ENCODE measurements at places on chromosomes 6 and 20. TPM values are rescaled to one million over a fixed set of nuclear protein-coding genes. Genes with fewer than 3 reads are reported as not detected.

Gene CYP39A1
- 10.8 TPM for total RNA-seq

Gene KCNK16
- not detected for total RNA-seq

Gene NNAT
- 22.0 TPM for total RNA-seq

Gene MRPS18B
- 41.3 TPM for total RNA-seq

Gene PFDN4
- 41.3 TPM for total RNA-seq

Gene PTCHD4
- 2.1 TPM for total RNA-seq

Gene FNDC1
- 59.6 TPM for total RNA-seq

Gene GDAP1L1
- 0.20 TPM for total RNA-seq

DNA sequence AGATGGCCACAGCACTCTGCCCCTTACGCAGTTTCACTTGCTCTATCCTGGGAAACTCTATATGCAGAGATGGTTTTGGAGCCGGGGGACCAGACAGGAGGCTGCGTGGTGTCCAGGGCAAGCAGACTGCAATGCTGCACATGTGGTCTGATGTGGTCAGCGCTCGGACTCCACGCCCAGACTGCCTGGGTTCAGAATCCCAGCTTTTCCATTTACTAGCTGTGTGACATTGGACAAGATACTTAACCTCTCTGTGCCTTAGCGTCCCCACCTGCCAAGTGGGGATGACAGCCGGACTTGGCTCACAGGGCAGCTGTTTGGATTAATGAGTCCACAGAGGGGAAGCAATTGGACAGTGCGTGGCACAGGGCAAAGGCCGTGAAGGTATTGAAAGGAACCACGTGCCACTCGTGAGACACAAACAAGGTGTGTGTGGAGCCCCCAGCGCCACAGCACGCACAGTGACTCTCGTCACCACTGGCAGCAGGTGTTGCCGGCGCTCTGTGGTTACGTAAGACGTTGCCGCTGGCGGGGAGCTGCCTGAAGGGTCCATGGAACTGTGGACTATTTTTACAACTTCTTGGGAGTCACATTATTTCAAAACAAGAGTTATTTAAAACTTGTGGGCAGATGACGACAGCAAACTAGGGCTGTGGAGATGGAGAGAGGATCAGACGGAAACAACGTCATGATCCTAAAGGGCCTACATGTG lies 201.4 kb downstream of the PREX1 start:
- peak; percentile 34 for DNase-seq

DNA sequence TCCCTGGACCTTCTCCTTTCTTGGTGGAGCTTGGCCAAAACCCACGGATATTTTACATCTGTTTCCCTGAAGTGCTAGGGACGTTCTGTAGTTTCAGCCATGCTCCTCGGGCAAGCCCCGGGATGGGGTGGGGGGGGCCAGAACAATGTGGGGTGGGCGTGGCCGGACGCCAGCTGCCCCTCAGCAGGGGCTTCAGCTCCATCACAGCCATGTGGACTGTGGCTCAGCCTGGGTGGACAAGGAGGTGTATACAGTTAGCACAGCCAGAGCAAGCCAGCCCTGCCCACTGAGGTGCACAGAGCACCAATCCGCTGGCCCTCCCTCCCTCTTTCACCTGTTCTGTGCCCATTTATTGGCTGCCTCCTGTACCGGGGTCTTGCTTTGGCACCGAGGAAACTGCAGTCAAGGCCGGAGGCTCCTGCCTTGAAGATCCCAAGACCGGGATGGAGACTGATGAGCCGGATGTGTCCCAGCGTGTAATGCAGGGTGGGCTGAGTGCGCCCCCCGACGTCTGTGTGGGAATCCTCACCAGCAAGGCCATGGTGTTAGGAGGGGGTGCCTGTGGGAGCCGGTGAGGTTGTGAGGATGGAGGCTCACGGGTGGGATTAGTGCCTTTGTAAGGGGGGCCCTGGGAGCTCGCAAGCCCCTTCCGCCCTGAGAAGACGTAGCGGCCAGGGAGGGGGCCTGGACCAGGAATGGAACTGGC lies 28.0 kb downstream of the FRMD1 start:
- no peak for DNase-seq

GRCh38 chr6:104969785-104970581 lies 13.1 kb downstream of the LIN28B start:
- DNase-seq: no peak

GRCh38 chr6:49526598-49526997 lies 23.9 kb upstream of the C6orf141 start:
- DNase-seq: no peak

GRCh38 chr6:683742-684440 lies 9.0 kb downstream of the EXOC2 start:
- DNase-seq: peak; percentile 90

DNA sequence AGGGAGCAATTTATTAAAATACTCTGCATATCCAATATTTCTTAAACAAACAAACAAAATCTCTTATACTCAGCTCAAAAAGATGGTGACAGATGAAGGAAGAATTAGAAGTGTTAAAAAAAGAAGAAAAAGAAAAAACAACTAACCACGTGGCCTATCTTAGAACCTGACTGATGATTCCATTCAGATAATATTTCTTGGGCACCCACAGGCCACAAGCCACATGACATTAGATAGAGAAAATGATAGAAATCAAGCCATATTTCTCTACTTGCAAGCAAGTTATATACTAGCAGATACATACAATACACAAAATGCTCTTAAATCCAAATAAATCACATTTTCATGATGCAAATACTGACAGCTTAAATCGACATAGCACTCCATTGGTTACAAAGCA lies 14.5 kb upstream of the RAMACL start:
- no peak for DNase-seq

DNA sequence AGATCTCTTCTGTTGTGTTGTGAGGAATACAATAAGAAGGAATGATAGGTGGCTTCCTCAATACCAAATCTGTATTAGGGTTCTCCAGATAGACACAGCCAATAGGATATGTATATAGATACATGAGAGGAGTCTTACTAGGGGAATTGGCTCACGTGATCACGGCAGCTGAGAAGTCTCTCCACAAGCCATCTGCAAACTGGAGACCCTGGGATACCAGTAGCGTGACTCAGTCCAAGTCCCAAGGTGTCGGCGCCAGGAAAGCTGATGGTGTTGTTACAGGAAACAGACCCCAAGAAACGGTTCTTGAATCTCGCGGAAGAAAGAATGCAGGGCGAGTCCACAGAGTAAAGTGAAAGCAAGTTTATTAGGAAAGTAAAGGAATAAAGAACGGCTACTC lies 61.4 kb downstream of the SYTL3 start:
- DNase-seq: no peak

DNA sequence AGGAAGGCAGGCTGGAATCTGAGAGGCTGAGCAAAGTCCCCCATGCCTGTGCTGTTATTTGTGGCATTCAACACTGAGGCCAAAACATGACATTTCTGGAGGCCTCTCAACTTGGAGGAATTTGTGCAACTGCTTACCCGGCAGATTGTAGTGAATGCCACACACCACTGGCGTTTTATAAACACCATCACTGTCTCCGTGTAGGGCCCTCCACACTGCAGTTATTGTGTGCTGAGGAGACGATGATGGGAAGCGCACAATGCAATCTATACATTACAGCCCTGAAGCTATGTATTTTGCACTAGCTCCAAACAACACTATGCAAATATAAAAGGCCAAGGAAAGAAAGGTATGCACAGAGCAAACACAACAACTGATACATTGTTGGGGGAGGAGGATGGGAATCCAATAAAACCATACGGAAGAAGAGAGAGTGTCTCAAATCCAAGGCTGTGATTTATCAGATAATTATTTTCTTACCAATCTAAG lies 106.5 kb downstream of the SMLR1 start:
- DNase-seq: peak; percentile 76

DNA sequence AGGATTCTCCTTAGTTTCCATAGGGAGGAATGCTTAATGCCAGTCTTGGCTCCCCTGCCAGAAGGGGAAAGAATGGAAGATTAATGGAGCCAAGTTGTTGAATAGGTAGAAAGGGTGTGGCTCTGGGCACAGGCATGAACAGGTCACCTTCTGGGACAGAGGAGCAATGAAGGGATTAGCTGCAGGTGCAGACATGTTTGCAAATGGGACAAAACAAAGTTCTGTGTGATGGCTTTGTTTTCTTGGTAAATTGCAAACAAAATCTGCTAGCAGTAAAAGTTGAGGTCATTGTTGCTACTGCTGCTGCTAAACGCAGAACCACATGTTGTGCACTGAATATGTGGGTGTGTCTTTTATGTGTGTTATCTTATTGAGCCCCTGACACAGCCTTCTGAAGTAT lies 93.3 kb downstream of the PERP start:
- DNase-seq: no peak

GRCh38 chr6:40302856-40303454 lies 284.2 kb downstream of the LRFN2 start:
- DNase-seq: no peak

- no peak for DNase-seq
Observed at GRCh38 chr6:144582939-144583613, 297.9 kb downstream of the UTRN start.

GRCh38 chr6:44540881-44541280 lies 153.4 kb downstream of the CDC5L start:
- DNase-seq: no peak

- no peak for DNase-seq
Observed at GRCh38 chr6:36755435-36756348, 58.1 kb downstream of the RAB44 start.

DNA sequence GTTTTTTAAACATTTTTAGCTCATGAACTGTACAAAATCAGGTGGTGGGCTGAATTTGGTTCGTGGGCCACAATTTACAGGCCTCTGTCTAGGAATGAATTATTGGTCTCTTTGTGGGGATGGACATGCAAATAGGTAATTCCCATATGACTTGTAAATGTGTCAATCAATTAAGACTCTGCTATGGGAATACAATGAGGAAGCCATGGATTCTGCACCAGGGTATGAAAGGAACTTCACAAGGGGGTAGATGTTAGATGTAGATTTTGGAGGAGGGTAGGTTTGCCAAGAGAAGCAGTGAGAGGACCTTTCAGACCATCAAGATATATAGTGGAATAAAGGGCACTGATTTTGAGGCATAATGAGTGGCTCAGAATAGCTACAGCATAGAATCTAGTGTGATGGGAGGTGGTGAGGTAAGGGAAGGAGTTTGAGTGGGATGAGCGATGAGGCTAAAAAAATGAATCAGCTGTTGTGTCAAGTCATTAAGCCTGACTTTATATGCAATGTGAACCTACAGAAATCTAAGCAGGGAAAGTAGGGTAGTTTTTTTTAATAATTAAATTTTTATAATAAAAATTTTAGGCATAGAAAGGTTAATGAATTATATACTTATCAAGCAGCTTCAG lies 32.6 kb upstream of the RNF182 start:
- no peak for DNase-seq

GRCh38 chr6:165729307-165729936 lies 66.4 kb upstream of the PDE10A start:
- no peak for DNase-seq

DNA sequence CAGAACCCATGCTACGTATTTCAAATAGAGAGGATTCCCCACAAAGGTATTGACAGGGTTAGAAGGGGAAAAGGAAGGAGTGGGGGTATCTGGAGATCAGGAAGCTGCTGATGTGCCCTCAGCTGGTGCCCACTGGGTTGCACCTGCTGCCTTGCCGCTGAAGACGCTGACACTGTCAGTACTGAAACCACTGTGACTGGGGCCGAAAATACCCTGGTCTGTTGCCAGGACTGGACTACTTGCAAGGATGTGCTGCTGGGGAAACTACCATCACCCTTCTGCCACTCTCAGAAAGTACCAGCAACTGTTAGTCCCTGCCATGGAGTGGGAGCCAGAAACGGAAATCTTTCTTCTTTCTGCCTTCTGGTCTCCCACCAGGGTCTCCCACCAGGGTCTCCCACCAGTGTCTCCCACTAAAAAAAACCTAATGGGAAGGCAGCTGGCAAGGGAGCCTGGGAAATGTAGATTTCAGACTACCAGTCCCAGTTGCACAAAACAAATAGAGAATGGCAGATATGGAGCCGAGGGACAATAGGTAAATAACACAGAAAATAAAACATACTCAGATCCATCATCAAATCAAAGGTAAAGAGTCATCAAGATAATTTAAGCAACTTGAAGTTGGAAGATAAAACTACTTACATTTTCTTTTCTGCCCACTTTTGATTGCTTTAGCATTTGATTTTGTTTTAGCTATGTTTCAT lies 204.8 kb downstream of the TPBG start:
- no peak for DNase-seq

Measured in skin of body (tissue), 3 donors.